ENCODE measurements at places on chromosomes 16 and 17. TPM values are rescaled to one million over a fixed set of nuclear protein-coding genes. Genes with fewer than 3 reads are reported as not detected.

Gene TOX3
- total RNA-seq: 0.66 TPM

Gene CIITA
- not detected for total RNA-seq

Gene RAB11FIP4
- total RNA-seq: 2.1 TPM

Gene MYH8
- total RNA-seq: not detected

Gene ACE
- 0.92 TPM for total RNA-seq

Gene EMC8
- total RNA-seq: 69.7 TPM

Gene CRYBA1
- not detected for total RNA-seq

Gene NUDT7
- total RNA-seq: 7.8 TPM

Gene ANKS4B
- 0.09 TPM for total RNA-seq

Gene KRTAP16-1
- not detected for total RNA-seq

Gene GAS2L2
- total RNA-seq: 0.08 TPM

Gene ATXN2L
- 134 TPM for total RNA-seq

Gene MYOCD
- total RNA-seq: 1.6 TPM

Gene SLFN14
- total RNA-seq: not detected

Gene CD79B
- total RNA-seq: not detected

Gene HSD3B7
- total RNA-seq: 12.0 TPM

Gene TBC1D26
- total RNA-seq: not detected

Measured in A549 treated with RU486 at 1 μM for 4 hours (cell line).